ENCODE measurements at places on chromosomes 4 and X.

GRCh38 chrX:69556060-69557011 lies 52.2 kb downstream of the NALF2 start:
- peak; percentile 55 for DNase-seq

DNA sequence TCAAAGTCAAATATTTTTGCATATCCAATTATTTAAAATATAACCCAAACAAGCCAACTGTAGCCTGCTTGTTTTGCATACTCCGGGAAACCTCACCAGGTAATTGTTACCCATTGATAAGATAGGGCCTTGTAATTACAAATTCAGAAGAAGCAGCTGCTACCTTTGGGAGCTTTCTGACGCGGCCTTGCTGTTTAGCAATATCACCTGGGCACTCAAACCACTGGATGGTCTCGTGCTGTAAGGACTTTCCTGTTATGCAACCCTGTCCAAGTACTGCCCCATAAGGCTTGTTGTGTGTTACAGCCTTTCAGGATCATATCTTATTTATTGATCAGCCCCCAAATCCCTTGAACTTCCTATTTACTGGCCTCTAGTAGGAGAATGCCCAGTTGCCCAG lies 52.1 kb downstream of the HS3ST1 start:
- DNase-seq: peak; percentile 81

GRCh38 chr4:14023036-14023435 lies 395.5 kb upstream of the BOD1L1 start:
- no peak for DNase-seq

DNA sequence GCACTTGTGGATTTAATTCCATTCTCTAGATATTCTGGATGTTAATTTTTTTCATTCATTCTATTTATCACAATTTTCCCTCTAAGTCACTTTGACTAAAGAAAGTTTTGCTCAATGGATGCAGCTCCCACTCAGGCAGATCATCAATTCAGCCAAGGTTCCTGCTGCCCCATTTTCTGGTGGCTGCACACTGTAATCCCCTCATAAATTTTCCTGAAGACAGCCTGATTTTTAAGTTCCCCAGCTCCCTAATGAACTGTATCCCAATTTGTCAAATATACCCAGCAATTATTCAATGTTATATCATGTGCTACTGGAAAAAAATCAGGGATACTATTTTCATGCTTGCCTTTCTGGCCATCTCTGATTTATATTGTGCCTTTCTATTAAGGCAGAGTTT lies 61.2 kb downstream of the SCD5 start:
- no peak for DNase-seq

GRCh38 chr4:173547889-173548288 lies 17.9 kb upstream of the HAND2 start:
- DNase-seq: no peak

GRCh38 chr4:86775061-86775460 lies 74.1 kb downstream of the SLC10A6 start:
- DNase-seq: no peak

DNA sequence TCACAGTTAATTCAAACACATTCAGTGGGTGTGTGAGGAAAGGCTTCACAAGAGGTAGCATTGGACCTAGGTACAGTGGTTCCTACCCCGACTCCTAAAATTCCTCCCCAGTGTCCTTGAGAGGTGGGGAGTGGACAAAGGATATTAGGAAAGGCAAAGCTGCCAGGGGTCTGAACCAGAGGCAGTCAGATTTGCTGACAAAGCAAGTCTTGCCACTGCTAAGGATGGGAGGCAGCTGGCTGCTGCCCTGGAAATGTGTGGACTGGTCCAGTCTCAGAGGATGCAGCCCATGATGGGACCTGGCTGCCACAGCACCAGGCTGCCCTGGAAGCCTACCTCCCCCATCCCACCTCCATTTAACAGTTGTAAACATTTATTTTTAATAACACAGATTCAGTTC lies 4.1 kb upstream of the PHF8 start:
- no peak for DNase-seq

DNA sequence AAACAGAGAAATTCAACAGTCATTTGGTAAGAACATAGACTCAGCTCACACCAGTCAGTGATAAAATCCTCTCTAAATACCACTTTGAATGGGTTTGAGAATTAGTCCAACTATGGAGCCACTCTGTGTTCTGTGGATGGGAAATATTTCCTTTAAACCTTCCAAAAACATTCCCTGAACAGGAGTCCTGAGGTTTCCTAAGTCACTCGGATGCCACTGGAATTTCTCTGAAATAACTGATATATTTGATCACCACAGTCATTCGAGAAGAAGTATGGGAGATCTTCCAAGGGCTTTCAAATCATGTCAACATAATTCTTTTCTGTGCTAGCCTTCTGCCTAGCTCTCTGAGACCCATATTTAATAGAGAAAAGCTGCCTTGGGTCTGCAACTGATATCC lies 958.6 kb downstream of the STIM2 start:
- DNase-seq: no peak

DNA sequence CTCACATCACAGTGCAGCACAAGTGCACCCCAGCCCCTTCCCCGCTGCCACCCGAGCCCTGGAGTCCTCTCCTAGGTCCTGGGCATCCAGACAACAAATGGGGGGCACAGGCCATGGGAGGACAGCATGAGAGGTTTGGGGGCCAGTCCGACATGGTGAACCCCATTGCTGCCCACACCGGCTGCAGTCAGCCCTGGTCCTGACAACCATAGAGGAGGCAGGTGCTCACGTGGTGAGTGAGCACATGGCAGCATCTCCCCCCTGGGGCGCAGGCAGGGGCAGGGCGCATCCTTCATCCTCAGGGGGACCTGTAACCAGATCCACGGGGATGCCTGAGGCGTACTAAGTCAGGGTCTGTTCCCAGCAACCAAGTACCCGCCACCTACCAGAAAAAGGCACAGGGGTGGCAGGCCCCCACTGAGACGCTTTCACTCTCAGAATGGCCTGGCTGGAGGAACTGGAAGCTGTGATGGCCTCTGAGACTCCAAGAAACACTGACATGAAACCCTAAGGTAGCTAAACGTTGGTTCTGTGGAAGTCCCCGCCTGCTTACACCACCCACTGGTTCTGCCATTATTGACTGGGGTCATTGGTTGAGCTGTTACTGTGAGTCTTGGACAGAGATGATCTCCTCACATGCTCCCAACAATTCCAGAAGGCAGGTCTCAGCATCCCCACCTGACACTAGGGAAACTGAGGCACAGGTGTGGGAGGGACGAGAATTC lies 6.5 kb downstream of the ZFYVE28 start:
- no peak for DNase-seq

DNA sequence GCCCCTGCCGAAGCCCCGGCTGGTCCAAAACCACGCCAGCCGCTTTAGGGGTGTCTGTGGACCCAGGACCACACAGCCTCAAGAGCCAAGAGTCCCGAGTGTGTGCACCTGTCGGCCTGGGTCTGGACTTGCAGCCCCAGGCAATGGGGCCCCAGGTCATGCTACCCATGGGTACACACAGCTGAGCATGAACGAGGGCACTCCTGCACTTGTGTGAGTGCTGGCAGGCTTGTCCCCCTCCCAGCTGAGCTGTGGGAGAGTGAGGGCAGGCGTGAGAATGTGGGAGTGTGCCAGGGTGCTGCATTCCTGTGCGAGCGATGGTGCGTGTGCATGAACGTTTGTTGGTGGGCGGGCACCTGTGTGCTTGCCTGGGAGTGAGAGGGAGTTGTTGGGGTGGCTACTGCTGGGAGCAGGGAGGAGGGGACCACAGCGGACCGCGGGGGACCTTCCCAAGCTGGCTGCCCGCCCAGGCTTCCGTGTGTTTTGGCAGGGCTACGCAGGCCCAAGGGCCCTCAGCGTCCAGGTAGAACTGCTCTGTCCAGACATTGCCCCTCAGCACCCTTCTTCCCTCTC lies 30.8 kb downstream of the BLOC1S4 start:
- DNase-seq: no peak

GRCh38 chr4:13543839-13544605 lies at the start of gene NKX3-2:
NKX3-2 (minus strand) TSS chr4:13544508; CDS start chr4:13544414, 94 bp downstream.
- DNase-seq: no peak

DNA sequence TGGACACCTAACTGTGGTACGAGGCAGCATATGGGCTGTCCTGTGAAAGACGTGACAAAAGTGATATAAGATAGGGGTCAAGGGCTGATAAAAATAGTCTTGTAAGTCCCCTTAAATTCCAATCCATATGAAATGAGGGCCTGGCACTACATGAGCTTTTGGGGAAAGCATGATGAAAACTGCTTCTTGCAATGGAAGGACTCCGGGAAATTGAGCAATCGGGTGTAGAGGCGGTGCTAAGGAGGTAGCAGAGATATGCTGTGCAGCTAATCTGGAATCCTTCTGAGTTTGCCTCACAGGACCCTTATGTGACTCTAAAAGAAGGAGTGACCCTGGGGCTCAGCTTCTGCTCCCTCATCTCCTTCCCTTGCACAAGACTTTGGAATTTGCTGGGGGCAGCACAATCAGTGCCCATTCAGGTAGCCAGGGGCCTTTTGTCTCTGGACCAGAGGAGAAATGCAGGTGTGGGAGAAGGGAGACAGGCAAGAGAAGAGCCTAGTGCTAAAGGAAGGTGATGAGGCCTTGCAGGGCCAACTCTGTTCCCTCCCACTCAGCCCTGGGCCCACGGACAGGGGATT lies 12.8 kb downstream of the CLDN2 start:
- DNase-seq: peak; percentile 81

GRCh38 chr4:5101571-5101970 lies 50.3 kb downstream of the STK32B start:
- no peak for DNase-seq

DNA sequence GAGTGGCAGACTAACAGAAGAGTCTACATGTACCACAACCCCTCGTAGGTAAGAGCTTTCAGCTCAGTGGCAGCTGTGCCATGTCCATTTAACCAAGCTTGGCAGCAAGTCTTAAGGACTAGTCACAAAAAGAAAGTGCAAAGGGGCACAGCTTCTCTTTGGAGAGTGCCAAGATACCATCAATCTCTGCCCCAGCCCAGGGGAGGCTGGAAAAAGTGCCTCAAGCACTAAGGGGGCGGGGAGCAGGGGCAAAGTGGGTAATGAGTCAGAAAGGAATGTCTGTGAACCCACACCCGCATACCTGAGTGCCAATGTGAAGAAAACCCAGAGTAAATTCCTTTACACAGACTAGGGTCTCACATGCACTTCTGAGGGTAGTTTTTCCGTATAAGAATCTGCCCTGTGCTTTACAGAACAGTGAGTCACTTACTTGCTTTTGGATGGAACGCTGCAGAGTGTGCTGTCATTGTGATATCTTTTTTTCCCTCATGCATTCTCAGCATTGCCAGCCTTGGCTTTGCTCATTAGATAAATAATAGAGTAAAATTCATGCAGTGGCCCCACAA lies 219.8 kb downstream of the ZNF674 start:
- peak; percentile 4 for DNase-seq

All from trophoblast cell (in vitro differentiated cells and primary cell).